ENCODE measurements at places on chromosomes 7 and 10.
A peak's percentile ranks its signal among the peaks of the same experiment; 100 is the strongest.

- no peak for DNase-seq
Measured at GRCh38 chr7:1812509-1813393, 142.7 kb downstream of the ELFN1 start.

DNA sequence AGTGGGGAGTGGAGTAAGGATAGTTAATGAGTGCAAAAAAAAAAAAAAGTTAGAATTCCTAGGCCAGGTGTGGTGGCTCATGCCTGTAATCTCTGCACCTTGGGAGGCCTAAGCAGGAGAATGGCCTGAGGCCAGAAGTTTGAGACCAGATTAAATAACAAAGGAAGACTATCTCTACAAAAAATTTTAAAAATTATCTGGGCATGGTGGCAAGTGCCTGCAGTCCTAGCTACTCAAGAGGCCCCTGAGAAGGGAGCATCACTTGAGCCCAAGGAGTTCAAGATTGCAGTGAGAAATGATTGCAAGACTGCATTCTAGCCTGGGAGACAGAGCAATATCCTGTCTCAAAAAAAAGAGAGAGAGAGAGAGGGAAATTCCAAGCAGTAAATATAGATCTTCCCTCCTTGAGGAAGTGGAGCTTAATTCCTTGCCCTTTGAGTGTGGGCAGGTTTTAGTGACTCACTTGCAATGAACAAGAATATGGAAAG lies 19.5 kb upstream of the CSTF2T start:
- DNase-seq, result no peak

- DNase-seq, result peak; percentile 76
Measured at GRCh38 chr7:77413861-77414424, 2.2 kb downstream of the GSAP start.

DNA sequence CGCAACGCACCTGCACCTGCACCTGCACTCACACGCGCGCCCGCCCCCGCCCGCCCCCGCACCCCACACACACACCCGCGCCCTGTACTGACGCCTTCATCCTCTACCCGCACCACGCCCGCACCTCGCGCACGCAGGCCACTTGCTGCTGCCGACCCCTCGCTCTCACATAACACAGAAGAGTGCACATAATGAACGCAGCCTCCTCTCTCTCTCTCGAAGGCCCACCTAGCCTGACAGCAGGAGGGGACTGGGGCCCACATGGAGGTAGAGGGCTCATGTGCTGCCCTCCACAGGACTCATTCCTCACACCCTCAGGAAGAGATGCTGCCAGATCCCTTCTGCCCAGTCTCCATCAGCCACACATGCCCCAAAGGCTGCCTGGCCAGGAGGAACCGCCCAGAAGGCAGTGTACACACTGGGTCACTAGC lies 432 bp upstream of the CAMK2B start:
- DNase-seq, result no peak

DNA sequence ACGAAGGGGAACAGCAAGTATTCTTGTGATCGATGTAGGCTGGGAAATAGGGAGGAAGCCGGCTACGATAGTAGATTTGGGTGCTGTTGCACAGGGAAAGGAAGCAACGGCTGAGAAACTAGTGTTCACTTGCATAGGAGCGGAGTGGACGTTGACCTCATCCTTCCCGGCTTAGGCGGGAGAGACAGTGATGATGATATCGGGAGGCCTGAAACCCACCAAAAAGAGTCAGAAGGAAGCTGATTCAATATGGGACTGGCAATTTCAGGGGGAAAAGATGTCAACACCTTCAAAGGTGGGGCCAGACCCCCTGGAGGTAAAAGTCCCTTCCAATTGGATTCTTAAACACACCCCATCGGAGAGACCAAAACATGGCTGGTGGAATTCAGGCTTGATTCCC lies 61.3 kb downstream of the CARD11 start:
- no peak for DNase-seq

DNA sequence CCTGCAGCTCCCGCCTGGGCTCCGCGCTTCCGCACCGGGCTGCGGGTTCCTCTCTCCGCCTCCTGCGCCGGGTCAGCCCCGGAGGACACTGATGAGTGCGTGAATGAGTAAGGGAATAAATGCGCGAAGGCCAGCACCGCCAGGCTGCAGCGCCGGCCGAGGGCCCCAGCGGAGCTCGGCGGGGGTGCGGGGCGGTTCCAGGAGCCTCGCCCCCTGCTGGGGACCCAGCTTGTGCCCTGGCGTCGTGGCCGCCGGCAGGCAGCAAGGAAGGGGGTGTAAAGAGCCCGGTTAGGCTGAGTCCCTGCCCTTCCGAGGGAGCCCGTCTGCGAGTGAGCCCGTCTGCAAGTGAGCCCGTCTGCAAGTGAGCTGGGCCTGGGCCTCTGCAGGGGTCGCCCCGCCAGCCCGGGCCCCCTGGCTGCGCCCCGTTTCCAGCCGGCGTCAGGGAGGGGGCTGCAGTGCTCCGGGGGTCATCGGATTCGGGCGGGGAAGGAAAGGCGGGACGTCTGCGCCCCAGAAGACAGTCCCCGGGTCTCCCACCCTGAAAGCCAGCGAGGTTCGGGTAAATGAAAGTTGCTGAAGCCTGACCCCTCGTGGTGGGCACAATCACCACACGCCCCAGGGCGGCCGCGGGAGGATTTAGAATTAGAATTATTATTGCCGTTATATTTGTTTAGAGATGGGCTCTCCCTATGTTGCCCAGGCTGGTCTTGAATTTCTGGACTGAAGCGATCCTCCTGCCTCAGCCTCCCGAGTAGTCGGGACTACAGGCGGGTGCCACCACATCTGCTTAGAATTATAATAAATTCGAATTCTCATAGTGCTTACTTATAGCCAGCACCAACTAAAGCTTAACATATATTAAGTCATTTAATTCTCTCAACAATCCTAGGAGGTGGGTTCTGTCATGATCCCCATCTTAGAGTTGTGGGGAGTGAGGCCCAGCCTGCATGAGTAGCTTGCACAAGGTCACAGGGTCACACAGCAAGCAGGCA lies 8.6 kb upstream of the CRYGN start:
- peak; percentile 75 for DNase-seq

Data from inflammatory macrophage (primary cell).